ENCODE measurements at places on chromosomes 11 and 22. TPM values are rescaled to one million over a fixed set of nuclear protein-coding genes. Genes with fewer than 3 reads are reported as not detected.
A peak's percentile ranks its signal among the peaks of the same experiment; 100 is the strongest.

- H3K27ac ChIP-seq, result no peak overlapping the region
- no peaks in the 10 kb centered on the region for H3K27me3 ChIP-seq
- no peaks in the 10 kb centered on the region for H3K4me1 ChIP-seq
- DNase-seq, result no peak
- H3K36me3 ChIP-seq, result no peaks in the 10 kb centered on the region
- no peak overlapping the region for H3K4me3 ChIP-seq
Observed at GRCh38 chr11:70771099-70771885, 373.0 kb downstream of the CTTN start.

DNA sequence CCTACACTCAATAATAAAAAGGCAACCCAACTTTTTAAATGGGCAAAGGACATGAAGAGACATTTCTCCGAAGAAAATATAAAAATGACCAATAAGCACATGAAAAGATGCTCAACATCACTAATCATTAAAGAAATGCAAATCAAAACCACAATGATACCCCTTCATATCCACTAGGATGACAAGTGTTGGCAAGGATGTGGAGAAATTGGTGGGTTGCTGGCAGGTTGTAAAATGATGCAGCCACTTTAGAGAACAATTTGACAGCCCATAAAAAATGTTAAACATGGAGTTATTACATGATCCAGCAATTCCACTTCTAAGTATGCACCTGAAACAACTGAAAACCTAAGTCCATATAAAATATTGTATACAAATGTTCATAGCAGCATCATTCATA is 73.2 kb upstream of the LMO2 start:
- no peak for DNase-seq
- no peaks in the 10 kb centered on the region for H3K36me3 ChIP-seq
- no peak overlapping the region for H3K4me3 ChIP-seq
- H3K4me1 ChIP-seq, result no peaks in the 10 kb centered on the region

DNA sequence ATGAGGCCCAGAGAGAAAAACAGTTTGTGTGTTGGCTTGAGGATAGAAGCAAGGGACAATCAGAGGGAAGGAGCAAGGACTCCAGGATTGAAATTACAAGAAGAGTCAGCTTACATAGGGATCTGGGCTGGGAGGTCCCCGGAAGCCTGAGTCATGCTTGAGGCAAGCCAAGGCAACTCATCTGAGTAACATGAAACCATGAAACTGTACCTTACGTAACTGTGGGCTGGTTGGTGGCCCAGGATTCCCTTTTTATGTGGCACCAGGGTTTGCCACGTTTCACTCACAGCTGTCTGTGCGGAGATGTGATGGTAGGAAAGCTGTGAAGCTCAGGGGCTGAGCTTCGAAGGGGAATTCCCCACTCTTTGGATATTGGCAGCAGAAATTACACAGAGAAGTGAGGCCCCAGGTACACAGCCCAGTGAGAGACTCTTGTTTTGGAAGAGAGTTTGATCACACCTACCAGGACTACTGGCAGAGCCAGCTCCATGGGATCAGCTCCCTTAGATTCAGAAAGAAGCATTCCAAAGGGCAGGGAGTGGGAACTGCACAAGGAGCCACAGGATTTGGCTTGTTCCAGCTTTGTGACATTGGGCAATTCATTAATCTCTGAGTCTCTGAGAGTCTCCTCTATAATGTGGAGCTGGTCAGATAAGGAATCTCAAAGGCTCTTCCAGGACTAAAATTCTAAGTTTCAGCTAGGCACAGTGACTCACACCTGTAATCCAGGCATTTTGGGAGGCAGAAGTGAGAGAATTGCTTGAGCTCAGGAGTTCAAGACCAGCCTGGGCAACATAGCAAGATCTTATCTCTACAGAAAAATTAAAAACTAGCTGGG is 7.8 kb downstream of the SLC5A1 start:
- no peaks in the 10 kb centered on the region for H3K4me1 ChIP-seq
- H3K36me3 ChIP-seq, result no peaks in the 10 kb centered on the region
- H3K27ac ChIP-seq, result no peak overlapping the region
- no peak for DNase-seq
- no peaks in the 10 kb centered on the region for H3K27me3 ChIP-seq

GRCh38 chr11:107859459-107860239 is 1.1 kb upstream of the SLC35F2 start:
- DNase-seq, result no peak
- no peaks in the 10 kb centered on the region for H3K36me3 ChIP-seq
- no peaks in the 10 kb centered on the region for H3K27me3 ChIP-seq
- peaks cover 5% of the 10 kb centered on the region for H3K4me1 ChIP-seq

- no peak overlapping the region for H3K27ac ChIP-seq
- no peaks in the 10 kb centered on the region for H3K4me1 ChIP-seq
- no peaks in the 10 kb centered on the region for H3K36me3 ChIP-seq
- no peak for DNase-seq
- H3K27me3 ChIP-seq, result no peaks in the 10 kb centered on the region
Observed at GRCh38 chr11:4751201-4751600, 18.5 kb downstream of the OR51F1 start.

DNA sequence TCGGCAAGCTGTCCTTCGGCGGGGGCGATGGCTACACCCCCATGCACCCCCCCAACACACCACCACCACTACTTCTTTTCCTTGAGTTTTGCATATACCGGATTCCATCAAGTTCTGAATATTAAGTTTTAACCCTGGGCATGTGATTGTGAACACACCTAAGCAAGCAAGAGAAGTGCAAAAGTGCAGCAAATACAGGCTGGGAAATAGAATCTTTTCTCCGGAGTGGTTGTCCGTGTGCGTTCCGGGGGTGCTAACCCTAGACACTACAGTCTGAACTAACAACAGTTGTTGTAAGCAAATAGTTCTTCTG is 574 bp downstream of the PRSS23 start:
- H3K4me3 ChIP-seq, result peak overlapping the region; percentile 53
- H3K27me3 ChIP-seq, result peaks cover 16% of the 10 kb centered on the region
- H3K36me3 ChIP-seq, result no peaks in the 10 kb centered on the region
- H3K4me1 ChIP-seq, result peaks cover 10% of the 10 kb centered on the region
- DNase-seq, result no peak
- H3K27ac ChIP-seq, result no peak overlapping the region

DNA sequence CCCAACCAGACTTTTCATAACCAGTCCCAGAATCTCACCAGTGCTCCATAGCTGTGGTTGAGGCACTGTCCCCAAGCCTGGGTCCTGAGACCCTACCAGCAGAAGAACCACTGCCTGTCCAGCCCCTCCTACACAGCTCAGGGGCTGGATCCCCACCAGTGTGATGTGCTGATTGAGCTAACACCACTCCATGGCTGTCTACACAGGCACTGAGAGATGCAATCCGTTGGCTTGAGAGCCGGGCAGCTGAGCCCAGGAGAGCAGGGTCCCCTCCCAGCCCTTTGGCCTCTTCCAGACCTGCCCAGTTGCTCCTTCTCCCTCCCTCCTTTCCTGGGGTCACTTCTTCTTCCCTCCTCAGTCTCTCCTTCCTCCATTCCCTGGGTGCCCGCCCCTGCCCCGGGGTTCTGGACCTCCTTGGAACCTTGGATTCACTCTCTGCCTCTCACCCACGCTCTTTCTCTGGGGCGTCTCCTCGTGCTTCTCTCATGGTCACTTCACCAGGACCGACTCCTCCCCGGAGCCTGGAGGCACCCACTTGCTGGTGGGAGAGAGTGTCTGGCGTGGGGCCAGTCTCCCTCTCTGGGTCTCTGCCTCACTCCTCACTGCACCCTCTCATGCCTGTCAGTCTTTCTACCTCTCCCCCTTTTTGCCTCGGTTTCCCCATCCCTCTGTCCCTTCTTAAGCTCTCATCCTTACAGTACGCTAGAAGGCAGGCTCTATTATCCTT is 706 bp upstream of the SCYL1 start:
- no peaks in the 10 kb centered on the region for H3K27me3 ChIP-seq
- peak overlapping the region; percentile 32 for H3K4me3 ChIP-seq
- DNase-seq, result peak; percentile 59
- H3K4me1 ChIP-seq, result peaks cover 14% of the 10 kb centered on the region
- no peak overlapping the region for H3K27ac ChIP-seq
- H3K36me3 ChIP-seq, result peaks cover 5% of the 10 kb centered on the region

OSM gene
- total RNA-seq, result not detected

SCGB1C1 gene
- not detected for total RNA-seq
